ENCODE measurements at places on chromosomes 7 and 10. TPM values are rescaled to one million over a fixed set of nuclear protein-coding genes. Genes with fewer than 3 reads are reported as not detected.

Gene ELAPOR2
- total RNA-seq = 9.7 TPM

DNA sequence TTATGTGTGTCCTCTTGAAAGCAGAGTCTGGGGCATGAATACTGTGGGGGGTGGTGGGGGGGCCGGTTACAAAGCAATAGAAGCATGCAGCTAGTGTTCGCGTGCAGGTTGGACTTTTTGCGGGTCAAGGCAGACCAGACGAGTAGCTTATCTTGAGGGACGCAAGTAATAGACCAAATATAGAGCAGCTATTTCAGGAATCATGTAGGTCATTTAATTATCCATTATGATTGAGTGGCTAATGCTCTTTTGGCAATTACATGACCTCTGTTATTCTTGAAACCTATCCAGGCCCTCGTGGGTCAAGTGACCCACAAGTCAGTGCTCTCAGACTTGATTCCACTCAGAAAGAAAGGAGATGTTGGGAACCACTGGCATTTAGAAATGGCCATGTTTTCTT is 93.0 kb downstream of the BTRC start:
- H3K27ac ChIP-seq = no peak overlapping the region
- H3K36me3 ChIP-seq = no peaks in the 10 kb centered on the region
- H3K4me1 ChIP-seq = no peaks in the 10 kb centered on the region
- no peaks in the 10 kb centered on the region for H3K27me3 ChIP-seq
- DNase-seq = no peak

Gene AFAP1L2
- total RNA-seq = 4.4 TPM

Gene MYL7
- not detected for total RNA-seq

DNA sequence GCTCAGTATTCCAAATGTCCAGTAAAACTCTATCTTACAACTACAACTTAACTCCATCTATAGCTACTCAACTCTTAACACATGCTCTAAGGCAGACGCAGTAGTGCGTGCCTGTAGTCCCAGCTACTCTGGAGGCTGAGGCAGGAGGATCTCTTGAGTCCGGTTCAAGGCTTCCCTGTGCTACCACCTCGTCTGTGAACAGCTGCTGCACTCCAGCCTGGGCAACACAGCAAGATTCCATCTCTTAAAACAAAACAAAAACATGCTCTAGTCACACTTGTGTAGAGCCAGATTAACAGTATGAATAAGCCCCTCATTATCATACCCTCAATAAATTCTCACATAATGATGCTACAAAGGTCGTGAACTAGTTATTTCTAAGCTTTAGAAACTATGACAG is 3.6 kb downstream of the BAZ1B start:
- H3K4me1 ChIP-seq = peaks cover 34% of the 10 kb centered on the region
- DNase-seq = no peak
- no peaks in the 10 kb centered on the region for H3K27me3 ChIP-seq
- H3K36me3 ChIP-seq = peaks cover 41% of the 10 kb centered on the region

DNA sequence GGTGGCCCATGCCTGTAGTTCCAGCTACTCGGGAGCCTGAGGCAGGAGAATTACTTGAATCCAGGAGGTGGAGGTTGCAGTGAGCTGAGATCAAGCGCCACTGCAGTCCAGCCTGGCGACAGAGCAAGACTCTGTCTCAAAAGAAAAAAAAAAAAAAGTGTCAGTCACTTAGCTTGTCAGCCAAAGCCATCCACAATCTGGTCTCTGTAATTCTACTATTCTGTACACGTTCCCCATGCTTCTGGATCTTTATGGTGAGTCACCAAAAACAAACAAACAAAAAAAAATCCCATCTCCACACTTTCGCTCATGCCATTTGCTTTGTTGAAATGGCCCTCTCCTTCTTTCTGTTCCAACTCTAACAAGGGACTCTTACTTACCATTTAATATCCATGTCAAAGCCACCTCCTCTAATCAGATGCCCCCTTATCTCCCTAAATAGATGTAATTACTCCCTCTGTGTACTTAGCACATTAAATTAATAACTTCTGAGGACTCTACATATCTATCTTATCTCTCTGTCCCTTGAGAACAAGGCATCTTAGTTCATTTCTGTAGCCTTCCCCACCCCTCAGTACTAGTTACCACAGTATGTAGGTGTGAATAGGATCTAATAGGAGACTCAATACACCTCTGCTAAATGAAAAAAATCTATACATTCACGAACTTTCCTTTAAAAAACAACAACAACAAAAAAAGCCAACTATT is 128.4 kb downstream of the ELMO1 start:
- DNase-seq = no peak
- no peak overlapping the region for H3K4me3 ChIP-seq
- no peak overlapping the region for H3K27ac ChIP-seq
- H3K27me3 ChIP-seq = no peaks in the 10 kb centered on the region
- H3K4me1 ChIP-seq = peaks cover 45% of the 10 kb centered on the region
- peaks cover 9% of the 10 kb centered on the region for H3K36me3 ChIP-seq

GRCh38 chr10:33858326-33858725 is 523.9 kb upstream of the NRP1 start:
- DNase-seq = no peak
- H3K4me3 ChIP-seq = no peak overlapping the region
- H3K4me1 ChIP-seq = no peaks in the 10 kb centered on the region
- no peak overlapping the region for H3K27ac ChIP-seq
- H3K36me3 ChIP-seq = no peaks in the 10 kb centered on the region
- H3K27me3 ChIP-seq = no peaks in the 10 kb centered on the region

DNA sequence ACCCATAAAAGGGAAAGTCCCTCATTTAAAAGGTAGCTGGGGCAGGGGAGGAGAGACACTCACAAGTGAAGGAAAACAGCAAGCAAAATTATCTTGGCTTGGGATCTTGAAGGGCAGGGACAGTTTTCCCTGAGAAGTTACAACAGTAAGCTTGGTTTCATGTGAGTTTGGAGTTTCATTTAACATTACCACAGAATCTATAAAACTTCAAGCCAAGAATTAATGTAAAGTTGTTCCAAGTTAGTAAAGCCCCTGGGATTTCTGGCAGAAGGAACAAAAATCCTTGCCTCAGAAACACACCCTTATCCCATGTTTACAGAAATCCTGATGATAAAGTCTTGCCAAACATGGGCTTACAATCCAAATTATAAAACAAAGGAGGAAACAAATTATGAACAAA is 19.2 kb downstream of the CRPPA start:
- no peaks in the 10 kb centered on the region for H3K4me1 ChIP-seq
- no peaks in the 10 kb centered on the region for H3K36me3 ChIP-seq
- H3K4me3 ChIP-seq = no peak overlapping the region
- no peak overlapping the region for H3K27ac ChIP-seq
- H3K27me3 ChIP-seq = no peaks in the 10 kb centered on the region

Gene TFEC
- total RNA-seq = not detected

DNA sequence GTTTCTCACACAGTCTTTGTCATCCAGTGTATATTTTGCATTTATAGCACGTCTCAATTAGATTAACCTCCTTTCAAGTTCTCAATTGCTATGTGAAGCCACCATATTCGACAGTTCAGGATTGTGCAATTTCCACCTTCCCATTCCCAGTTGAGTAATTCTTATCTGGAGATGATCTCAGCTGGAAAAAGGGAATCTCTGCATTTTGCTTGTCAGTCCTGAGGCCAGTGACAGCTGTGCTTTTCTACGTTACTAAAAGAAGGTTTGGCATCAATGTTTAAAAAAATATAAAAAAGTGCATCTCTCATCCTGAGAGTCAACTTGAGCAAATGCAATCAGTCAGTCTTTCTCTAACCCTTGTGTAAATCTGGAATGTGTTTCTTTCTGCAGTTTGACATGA is 247.7 kb downstream of the PRKG1 start:
- DNase-seq = no peak
- H3K4me1 ChIP-seq = no peaks in the 10 kb centered on the region
- H3K27ac ChIP-seq = no peak overlapping the region
- H3K36me3 ChIP-seq = no peaks in the 10 kb centered on the region
- H3K4me3 ChIP-seq = no peak overlapping the region
- H3K27me3 ChIP-seq = no peaks in the 10 kb centered on the region

Gene ZNF727
- total RNA-seq = not detected

DNA sequence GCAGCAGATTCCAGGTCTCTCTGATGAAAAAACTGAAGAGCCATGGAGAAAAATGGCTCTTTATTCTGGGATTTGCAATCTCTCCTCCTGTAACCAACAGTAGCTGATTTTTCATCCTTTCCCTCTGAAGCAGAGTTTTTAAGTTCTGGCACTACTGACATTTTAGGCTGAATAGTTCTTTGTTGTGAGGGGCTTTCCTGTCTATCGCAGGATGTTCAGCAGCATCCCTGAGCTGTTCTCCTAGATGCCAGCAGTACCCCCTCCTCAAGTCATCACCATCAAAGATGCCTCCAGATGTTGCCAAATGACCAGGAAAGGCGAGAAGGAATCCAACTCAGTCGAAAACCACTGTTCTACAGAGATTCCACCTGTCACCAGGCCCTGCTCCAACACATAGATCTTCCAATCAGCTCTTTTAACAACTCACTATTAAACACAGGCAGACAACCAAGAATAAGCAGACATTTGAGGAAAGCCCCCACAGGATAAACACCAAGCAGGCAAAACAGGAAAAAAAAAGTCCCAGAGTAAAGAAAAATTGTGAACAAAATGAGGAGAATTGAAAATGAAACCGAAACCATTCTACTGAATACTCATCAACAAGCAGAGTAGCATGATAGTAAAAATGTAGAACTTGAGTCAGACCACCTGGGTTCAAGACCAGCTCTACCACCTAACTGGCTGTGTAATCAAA is 124.8 kb downstream of the MPP7 start:
- no peaks in the 10 kb centered on the region for H3K27me3 ChIP-seq
- peaks cover 5% of the 10 kb centered on the region for H3K4me1 ChIP-seq
- no peak overlapping the region for H3K4me3 ChIP-seq
- no peak overlapping the region for H3K27ac ChIP-seq
- H3K36me3 ChIP-seq = no peaks in the 10 kb centered on the region

DNA sequence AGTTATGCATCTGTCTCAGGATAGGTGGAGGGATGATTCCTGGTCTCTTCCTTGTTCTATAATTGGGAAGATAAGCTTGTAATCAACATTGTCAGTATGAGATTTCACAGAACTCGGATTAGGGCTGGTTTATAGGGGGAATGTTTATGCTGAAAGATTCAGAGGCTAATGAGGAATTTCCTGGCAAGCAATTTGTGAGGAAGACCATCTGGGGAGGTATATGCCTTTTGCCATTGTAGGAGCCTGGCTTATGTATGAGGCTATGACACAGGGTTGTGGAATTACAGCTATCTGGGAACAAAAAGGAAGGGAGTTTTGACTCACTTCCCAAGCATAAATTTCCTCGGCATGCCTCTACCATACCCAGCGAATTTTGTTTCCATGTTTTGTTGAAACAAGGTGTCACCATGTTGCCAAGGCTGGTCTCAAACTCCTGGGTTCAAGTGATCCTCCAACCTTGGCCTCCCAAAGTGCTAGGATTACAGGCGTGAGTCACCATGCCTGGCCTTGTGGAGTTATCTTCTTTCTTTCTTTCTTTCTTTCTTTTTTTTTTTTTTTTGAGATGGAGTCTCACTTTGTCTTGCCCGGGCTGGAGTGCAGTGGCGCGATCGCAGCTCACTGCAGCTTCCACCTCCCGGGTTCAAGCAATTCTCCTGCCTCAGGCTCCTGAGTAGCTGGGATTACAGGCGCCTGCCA is 1.6 kb upstream of the COPS6 start:
- H3K4me1 ChIP-seq = peaks cover 27% of the 10 kb centered on the region
- no peaks in the 10 kb centered on the region for H3K36me3 ChIP-seq
- no peak for DNase-seq
- no peak overlapping the region for H3K27ac ChIP-seq
- H3K27me3 ChIP-seq = no peaks in the 10 kb centered on the region

GRCh38 chr10:113493882-113494301 is 59.0 kb upstream of the HABP2 start:
- H3K27ac ChIP-seq = no peak overlapping the region
- no peak for DNase-seq
- no peak overlapping the region for H3K4me3 ChIP-seq
- H3K27me3 ChIP-seq = no peaks in the 10 kb centered on the region
- H3K36me3 ChIP-seq = no peaks in the 10 kb centered on the region

GRCh38 chr10:89431977-89432376 is 17.6 kb downstream of the IFIT5 start:
- DNase-seq = no peak
- no peaks in the 10 kb centered on the region for H3K4me1 ChIP-seq
- no peaks in the 10 kb centered on the region for H3K27me3 ChIP-seq
- no peaks in the 10 kb centered on the region for H3K36me3 ChIP-seq

Gene DNAJC12
- total RNA-seq = 72.8 TPM

- H3K36me3 ChIP-seq = no peaks in the 10 kb centered on the region
- peaks cover 77% of the 10 kb centered on the region for H3K4me1 ChIP-seq
- peak; percentile 55 for DNase-seq
- H3K27me3 ChIP-seq = no peaks in the 10 kb centered on the region
Measured at GRCh38 chr10:70508912-70509756, 30.6 kb downstream of the PALD1 start.

GRCh38 chr10:59276919-59277318 is 85.4 kb downstream of the FAM13C start:
- no peaks in the 10 kb centered on the region for H3K4me1 ChIP-seq
- no peaks in the 10 kb centered on the region for H3K27me3 ChIP-seq
- H3K4me3 ChIP-seq = no peak overlapping the region
- no peak for DNase-seq
- no peak overlapping the region for H3K27ac ChIP-seq

Gene ABCB1
- not detected for total RNA-seq

DNA sequence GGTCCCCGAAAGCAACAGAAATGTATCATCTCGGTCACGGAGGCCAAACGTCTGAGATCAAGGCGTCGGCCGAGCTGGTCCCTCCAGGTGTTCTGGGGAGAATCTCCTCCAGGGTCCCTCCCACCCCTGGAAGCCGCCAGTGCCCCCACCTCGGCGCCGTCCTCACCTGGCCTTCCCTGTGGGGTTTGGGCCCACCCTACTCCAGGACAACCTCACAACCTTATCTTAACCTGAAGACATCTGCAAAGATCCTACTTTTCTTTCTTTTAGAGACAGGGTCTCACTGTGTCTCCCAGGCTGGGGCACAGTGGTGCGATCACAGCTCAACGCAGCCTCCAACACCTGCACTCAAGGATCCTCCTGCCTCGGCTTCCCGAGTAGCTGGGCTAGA is 33.4 kb downstream of the ADAP1 start:
- no peak overlapping the region for H3K27ac ChIP-seq
- no peaks in the 10 kb centered on the region for H3K36me3 ChIP-seq
- no peak overlapping the region for H3K4me3 ChIP-seq
- no peaks in the 10 kb centered on the region for H3K27me3 ChIP-seq
- DNase-seq = no peak

Gene PDGFA
- total RNA-seq = 0.56 TPM

GRCh38 chr7:106377847-106378361 is 93.1 kb upstream of the NAMPT start:
- no peak overlapping the region for H3K27ac ChIP-seq
- peaks cover 5% of the 10 kb centered on the region for H3K4me1 ChIP-seq
- no peak overlapping the region for H3K4me3 ChIP-seq
- no peak for DNase-seq
- H3K27me3 ChIP-seq = no peaks in the 10 kb centered on the region

Gene SLC26A5
- total RNA-seq = not detected

DNA sequence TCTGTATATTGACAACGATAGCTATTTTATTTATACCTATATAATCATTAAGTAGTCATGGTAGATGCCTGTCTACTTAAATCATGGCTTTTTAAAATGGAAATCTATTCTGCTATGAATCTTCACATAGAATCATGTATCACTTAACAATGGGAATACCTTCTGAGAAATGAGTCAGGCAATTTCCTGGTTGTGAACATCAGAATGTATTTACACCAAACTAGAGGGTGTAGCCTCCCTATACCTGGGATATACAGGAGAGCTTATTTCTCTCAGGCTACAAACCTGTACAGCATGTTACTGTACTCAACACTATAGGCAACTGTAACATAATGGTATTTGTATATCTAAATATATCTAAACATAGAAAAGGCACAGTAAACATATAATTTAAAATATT is 502.3 kb downstream of the ZWINT start:
- no peaks in the 10 kb centered on the region for H3K36me3 ChIP-seq
- no peaks in the 10 kb centered on the region for H3K4me1 ChIP-seq
- no peak for DNase-seq

Gene MEOX2
- not detected for total RNA-seq
